ENCODE measurements at places on chromosomes 1 and 21.
A peak's percentile ranks its signal among the peaks of the same experiment; 100 is the strongest.

DNA sequence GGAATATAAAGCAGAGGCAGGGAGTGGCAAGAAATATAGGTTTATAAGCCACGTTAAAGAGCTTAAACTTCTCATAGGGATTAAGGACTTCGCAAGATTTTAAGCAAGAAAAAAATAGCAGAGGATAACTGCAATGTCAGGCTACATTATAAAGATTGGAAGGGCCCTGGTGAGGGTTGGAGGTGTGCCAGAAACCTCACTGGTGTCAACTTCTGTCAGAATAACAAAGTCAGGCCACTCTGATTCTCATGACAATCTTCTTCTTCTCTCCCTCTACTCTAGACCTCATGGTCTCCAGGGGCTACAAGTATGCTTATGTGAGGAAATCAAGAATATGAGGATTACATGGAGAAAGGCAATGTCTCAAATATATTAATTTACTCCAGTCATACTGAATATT lies 32.6 kb upstream of the FMO2 start:
- DNase-seq: no peak

- DNase-seq: no peak
Observed at GRCh38 chr1:222896630-222897526, 82.0 kb downstream of the DISP1 start.

GRCh38 chr1:67201891-67202290 lies 35.6 kb downstream of the IL23R start:
- DNase-seq: no peak

GRCh38 chr1:87356591-87356990 lies 27.9 kb downstream of the LMO4 start:
- no peak for DNase-seq

GRCh38 chr1:99674115-99675064 lies 28.5 kb downstream of the PALMD start:
- DNase-seq: no peak

DNA sequence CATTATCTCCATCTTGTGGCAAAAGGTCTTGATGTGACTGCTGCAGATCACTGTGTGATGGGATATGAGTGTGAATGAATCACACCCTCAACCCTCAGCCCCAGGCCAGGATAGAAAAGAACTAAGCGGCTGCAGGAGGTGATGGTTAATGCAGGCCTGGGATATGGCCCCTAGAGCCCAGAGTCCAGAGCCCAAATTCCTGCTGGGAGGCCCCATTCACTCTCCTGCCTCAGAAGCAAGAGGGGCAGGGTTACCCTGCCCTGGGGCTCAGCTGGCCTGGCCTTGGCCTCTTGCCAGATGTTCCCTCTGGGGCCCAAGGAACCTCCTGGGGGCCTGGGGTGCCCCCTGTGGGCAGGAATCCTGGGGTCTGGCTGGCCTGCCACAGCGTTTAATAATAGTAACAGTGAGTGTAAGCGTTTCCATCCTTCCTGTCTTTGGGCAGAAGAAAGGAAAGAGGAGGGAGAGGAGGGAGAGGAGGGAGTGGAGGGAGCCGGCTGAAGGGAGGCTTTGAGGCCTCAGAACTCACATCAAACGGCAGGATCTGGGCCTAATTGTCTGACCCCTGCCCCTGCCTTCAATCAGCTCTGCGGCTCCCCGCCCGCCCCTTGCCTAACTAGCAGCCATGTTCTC lies 26.2 kb downstream of the DMAP1 start:
- no peak for DNase-seq

DNA sequence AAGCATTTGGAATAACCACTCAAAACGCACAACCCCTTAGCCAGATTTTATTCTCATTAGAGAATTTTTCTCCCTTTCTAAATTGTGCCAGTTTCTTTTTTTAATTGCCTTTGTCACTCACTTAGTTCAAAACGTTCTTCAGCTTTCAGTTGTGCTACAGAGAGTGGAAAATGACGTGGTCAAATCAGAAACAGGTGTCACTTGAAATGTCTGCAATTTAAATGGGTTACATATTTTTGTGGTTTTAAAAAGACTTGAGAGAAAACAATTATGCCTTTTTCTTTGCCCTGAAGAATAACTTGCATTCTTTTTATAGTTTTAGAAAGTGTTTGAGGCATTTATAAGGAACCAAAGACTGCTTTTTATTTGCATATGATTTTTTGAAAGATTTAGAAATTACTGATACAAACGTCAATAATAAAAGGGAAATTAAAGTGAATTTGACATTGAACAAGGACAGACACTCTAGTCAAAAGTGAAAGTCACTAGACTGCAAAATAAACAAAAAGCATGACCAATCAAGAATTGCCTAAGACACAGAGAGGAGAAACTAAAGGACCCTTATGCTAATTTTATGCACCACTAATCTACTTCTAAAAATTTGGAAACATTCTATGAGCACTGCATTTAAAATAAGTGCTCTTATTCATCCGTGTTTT lies 191.0 kb downstream of the TPR start:
- no peak for DNase-seq

DNA sequence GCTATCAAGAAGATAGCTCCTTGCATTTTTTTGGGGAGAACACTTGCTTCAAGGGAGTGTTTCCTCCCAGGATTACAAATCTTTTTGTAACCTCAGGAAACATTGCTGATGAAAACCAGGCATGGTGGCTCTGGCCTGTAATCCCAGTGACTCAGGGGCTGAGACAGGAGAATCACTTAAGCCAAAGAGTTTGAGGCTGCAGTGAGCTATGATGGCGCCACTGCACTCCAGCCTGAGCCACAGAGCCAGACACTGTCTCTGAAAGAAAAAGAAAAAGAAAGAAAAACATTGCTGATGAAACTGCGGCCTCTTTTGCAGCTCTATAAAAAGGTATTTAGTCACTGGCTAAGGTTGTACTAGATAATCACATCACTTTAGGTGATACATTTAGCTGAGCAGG lies 7.3 kb downstream of the RNU1-2 start:
- no peak for DNase-seq

GRCh38 chr1:225483818-225484656 lies 56.2 kb upstream of the LBR start:
- DNase-seq: no peak

DNA sequence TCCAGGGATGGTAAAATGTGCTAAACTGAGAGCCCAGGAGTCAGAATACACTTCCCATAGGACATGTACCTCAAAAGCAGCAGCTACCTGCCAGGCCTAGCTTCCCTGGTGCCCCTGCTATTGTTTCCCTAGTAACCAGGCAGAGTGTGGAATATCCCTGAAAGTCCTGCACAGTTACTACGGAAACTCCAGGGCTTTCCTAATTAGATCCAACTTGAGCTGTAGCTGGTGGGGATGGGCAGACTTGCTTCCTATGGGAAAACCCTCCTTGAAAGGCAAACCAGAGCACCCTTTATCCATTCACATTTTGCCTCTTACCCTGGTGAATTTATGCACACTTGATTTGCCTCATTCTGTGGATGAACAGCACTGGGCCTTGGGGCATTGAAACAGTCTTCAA lies 559.9 kb upstream of the PBX1 start:
- no peak for DNase-seq

- DNase-seq: no peak
Observed at GRCh38 chr1:156804026-156804425, 12.6 kb downstream of the SH2D2A start.

GRCh38 chr1:156502391-156502893 lies 1.9 kb upstream of the MEF2D start:
- DNase-seq: no peak

- DNase-seq: no peak
Observed at GRCh38 chr21:44876849-44877575, 3.5 kb upstream of the PTTG1IP start.

- DNase-seq: peak; percentile 75
Observed at GRCh38 chr1:180213401-180214170, 16.5 kb upstream of the LHX4 start.

GRCh38 chr1:86552376-86552775 lies 5.5 kb downstream of the CLCA4 start:
- no peak for DNase-seq

DNA sequence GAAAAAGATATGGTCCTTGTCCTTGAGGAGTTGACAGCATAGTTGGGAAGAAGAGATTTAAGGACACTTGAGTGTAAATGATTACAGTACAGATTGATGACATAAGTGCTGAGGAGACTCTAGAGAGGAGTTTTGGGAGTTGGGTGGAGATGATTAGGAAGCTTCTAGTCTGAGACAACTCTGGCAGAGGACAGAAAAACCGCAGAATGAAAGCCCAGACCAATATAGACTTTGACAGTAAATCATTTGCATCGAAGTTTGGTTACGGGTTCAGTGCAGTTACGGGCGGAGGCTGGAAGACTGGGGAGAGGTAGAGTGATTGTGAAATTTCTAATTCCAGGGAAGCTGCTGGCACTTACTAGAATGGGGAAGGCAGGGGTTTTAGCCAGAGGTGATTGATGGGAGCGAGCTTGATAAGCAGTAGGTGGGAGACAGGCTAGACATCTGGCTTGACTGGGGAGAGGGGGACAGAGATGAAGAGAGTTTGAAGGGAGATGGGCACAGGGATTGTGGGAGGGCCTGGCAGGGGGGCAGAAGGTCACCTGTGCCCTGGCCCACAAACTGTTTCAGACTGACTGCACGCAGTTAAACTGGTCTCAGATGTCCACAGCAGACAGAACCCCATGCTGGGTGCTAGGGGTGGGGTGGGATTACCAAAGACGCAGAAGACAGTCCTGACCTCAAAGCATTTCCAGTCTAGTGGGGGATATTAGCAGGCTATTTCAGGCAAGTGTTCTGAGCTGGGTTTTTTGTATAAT lies 20.1 kb downstream of the SH2D2A start:
- no peak for DNase-seq

DNA sequence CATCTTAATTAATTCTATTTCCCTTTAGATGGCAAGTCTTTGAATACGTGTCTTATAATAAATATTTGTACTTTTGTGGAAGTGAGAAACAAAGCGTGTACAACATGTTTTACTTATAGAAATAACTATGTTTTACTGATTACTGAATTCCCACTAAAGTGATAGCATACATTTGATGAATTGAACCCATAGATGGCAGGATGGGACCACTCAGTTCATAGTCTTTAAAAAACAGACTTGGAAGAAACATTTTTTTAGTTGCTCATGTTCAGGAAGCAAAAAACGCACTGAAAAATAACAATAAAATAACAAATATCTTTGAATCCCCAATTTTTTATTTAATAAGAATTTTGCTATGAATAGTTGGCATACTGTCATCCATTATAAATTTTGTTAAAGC lies 507.1 kb upstream of the ZRANB2 start:
- no peak for DNase-seq

- DNase-seq: no peak
Observed at GRCh38 chr1:211633524-211633846, 41.9 kb downstream of the NEK2 start.

GRCh38 chr1:200520735-200521134 lies 99.8 kb downstream of the KIF14 start:
- DNase-seq: no peak

DNA sequence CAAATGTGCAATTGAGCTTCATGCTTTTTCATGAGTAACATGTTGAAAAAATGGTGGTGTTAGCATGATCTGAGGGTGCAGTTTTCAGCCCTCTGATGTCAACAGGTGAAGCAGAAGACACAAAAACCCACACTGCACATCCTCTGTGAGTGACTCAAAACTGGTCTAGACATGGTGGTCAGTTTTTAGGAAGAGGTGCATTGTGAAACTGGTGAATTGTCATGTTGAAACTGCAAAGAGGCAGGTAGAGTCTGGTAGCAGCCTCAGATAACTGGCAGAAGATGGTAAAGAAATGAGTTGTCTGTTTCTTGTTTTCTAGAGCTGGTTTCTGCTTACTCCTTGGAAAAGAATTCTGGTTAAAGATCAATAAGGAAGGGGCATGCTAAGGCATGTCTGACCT lies 97.3 kb upstream of the HMCN1 start:
- DNase-seq: peak; percentile 41

- no peak for DNase-seq
Observed at GRCh38 chr21:21714426-21714825, 716.2 kb downstream of the NCAM2 start.

- DNase-seq: no peak
Observed at GRCh38 chr1:31027693-31028526, 37.6 kb downstream of the PUM1 start.

DNA sequence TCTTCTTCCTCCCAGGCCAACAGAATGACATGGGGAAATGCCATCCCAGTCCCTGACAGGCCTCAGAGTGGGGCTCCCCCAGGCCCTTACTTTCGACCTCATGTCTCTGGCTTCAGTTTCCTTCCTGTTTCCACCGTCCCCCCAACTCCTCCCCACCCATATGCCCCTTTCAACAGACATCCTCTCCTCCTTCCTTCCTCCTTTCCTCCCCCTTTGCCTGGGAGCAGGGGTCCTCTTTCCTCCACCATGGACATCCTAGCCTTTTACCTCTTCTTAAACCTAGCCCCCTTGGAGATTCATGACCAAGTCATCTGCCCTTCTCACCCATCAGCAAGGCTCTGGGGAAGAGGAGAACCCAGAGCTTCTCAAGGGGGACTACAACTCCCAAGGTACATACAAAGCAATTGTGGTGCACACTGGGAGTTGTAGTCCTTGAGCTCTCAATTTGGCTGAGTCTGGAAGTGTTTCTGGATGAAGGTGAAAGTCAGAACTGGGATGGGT lies 4.0 kb downstream of the ZBTB7B start:
- DNase-seq: peak; percentile 61

- peak; percentile 12 for DNase-seq
Observed at GRCh38 chr21:35011681-35012080, 37.4 kb downstream of the RUNX1 start.

GRCh38 chr1:224500796-224501195 lies 66.2 kb upstream of the WDR26 start:
- DNase-seq: no peak

DNA sequence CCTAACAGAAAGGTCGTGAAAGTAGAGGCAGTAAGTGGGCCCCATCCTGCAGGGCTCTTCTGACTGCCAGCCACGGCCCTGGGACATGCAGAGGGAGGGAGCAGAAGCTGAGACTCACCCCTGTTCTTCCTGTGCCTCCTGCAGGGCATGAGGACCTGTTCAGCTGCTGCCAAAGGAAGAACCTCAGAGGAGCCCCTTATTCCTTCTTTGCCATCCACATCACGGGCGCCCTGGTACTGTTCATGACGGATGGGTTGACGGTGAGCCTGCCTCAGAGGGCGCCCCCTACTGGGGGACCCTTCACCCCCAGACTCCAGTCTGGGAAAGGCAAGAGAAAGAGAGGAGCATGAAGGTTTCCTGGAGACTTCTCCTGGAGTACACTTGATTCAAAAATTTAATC lies 47.1 kb downstream of the ELK4 start:
- DNase-seq: peak; percentile 56

DNA sequence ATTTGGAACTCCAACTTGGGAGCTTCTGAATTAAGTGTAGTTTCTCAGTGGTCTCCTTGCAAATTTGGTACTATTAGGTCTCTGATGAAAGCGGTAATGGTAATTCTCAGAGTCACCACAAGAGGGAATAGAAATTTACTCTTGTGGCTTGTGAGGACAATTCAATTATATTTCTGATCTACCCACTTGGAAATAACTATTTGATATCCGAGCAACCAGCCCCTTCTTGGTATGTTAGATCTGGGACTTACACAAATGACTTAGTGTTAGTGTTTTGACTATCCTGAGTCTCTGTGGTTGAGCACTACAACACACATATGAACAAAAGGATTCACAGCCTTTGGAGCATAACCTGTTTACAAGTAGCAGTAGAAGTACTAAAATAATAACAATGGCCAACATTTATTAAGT lies 68.1 kb downstream of the RPS6KA1 start:
- no peak for DNase-seq

All from stimulated activated CD8-positive, alpha-beta memory T cell treated with anti-CD3 and anti-CD28 coated beads, Interleukin-4, amount 100 ng/mL, for 48 hours (primary cell).